BE2C (cell line): ENCODE measurements at places on chromosomes 1 and 21.

DNA sequence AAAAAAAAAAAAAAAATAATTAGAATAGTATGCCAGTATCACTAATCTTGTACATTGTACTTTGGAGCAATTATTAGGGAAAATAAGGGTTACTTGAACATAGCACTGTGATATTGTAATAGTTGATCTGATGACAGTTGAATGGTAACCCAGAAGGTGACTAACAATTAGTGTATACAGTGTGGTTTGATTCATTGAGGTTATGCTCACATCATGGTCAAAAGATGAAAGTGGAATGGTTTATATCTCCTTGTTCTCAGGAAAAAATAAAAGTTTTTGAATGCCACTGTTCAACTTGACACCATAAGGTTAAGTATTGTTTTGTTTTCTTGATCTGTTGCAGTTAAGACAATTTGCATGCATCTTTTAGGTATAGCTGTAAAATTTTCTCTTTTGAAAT lies 87.0 kb downstream of the GPR52 start:
- DNase-seq = no peak

- DNase-seq = no peak
Measured at GRCh38 chr21:35932232-35932911, 128.0 kb downstream of the SETD4 start.

DNA sequence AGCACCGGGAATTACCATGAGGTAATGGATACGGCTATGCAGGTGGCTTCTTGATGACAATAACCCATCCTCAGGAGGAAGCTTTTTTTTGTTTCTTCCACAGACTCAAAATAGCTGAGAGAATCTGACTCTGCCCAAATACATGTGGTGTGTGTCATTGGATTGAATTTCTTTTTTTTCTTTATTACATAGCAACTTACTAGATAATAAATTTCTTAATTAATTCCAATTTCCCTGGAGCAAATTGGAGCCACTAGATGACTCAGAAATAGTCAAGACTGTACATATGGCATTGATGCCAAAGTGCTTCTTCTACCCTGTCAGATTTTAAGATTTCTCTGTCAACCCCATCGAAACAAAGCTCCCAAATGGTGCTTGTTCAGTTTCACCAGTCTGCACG lies 42.7 kb downstream of the L1TD1 start:
- DNase-seq = no peak

DNA sequence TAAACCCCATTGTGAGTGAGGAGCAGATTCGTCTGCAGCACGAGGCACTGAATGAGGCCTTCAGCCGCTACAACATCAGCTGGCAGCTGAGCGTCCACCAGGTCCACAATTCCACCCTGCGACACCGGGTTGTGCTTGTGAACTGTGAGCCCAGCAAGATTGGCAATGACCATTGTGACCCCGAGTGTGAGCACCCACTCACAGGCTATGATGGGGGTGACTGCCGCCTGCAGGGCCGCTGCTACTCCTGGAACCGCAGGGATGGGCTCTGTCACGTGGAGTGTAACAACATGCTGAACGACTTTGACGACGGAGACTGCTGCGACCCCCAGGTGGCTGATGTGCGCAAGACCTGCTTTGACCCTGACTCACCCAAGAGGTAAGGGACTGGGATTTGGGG lies 132.2 kb downstream of the PAPPA2 start:
- no peak for DNase-seq

- no peak for DNase-seq
Measured at GRCh38 chr1:226798427-226799411, 59.6 kb upstream of the ITPKB start.

DNA sequence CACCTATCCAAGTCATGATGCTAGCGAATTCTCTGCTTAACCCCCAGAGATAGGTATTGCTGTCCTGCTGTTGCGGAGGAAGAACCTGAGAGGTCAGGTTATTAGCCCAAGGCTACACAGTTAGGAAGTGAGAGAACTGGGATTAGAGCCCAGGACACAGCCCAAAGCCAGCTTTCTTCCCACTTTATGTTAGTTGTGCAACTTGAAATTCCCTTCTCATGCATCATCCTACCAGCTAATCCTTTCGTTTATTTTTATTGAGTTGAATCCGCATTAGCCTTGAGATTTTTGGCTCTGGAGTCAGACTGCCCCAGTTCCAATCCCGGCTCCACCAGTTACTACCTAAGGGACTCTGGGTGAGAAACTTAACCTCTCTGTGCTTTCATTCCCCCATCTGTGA lies 65.4 kb downstream of the PLEKHA6 start:
- DNase-seq = no peak

GRCh38 chr1:85502625-85503083 lies 37.7 kb upstream of the DDAH1 start:
- DNase-seq = peak; percentile 56

DNA sequence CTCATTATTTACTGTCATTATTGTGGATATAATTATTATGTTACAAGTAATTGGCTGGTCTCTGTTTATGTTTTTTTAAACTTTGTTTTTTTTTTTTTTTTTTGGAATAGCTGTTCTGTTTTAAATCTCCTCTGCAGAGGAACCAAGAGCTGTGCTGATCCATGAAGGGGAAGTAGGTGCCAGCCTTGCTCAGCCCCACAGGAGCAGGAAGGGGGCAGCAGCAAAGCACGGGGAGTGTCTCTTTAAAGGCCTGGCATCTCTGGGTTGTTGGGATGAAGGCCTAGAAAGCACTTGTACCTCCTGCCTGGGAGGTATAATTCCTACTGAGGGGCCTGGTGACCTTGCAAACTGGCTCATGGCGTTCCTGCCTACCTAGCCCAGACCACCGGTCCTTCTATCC lies 2.5 kb upstream of the GRHL3 start:
- DNase-seq = no peak

- DNase-seq = no peak
Measured at GRCh38 chr21:33931799-33932390, 16.3 kb upstream of the ATP5PO start.

- DNase-seq = no peak
Measured at GRCh38 chr1:221720545-221720944, 21.3 kb downstream of the DUSP10 start.

GRCh38 chr1:237884237-237884636 lies 6.5 kb downstream of the ZP4 start:
- DNase-seq = no peak

GRCh38 chr1:91827459-91828321 lies 58.3 kb downstream of the TGFBR3 start:
- DNase-seq = peak; percentile 14

- DNase-seq = no peak
Measured at GRCh38 chr1:160260406-160261382, 1.7 kb downstream of the DCAF8 start.

- DNase-seq = no peak
Measured at GRCh38 chr1:230400007-230400344, 26.2 kb downstream of the PGBD5 start.

DNA sequence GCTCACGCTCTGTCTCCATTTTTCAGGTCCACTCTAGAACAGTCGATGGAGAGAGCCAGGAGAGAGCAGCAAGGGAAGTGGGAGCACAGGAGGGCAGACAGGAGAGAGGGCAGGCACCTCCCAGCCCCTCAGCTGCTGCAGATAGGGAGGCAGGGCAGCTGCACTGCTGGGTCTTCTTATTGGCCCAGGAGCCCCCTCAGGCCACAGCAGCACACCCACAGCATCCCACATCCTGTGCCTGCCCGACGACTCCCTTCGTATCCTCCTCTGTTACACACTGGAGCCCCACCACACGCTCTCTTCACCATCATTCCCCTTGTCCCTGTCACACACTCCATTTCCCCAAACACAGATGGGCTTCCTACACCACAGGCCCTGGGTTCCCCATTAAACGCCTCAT lies 13.7 kb upstream of the ARTN start:
- DNase-seq = no peak

DNA sequence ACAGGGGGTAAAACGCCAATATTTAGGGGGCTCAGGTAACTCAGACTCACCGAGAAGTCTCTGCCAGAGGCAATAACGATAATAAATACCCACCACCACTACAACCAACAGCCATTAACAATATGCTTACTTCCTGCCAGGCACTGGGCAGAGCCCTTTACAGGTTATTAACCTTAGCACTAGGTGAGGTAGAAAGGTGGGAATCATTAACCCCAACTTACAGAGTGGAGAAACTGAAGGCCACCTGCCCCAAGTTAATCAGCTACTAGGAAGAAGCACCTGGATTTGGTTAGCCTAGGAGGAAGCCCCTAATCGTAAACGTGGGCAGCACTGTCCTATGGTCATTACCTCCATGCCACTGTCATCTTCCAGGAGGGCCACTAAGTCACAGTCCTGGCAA lies 110.0 kb downstream of the UBR4 start:
- DNase-seq = no peak

DNA sequence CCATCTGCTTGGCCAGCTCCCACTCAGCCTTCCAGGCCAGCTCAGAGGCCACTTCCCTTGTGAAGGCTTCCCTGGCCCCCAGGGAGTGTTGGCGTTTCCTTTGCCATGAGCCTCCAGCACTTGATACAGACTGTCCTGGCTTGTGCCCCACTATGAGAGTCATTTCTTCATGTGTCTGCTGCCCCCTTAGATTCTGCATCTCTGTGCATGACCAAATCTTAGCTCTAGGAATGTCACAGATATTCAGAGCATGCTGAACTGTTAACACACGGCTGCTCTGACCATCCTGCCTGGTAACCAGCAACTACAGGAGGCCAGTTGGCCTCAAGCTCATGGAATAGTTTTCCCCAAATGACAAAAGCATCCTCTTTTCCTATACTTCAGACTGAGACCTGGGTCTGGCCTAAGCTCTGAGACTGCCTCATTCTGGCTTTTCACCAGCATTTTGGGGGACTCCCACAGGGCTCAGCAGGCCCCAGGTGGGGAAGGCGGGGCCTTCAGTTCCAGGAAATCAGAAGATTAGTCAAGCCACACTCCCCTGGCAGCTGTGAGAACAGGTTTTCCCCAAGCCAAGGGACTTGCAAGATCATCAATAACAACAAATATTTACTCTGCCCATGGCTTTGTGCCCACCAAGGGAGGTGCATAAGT lies 182.6 kb upstream of the EDN2 start:
- DNase-seq = no peak

GRCh38 chr1:19112891-19113696 lies 97.0 kb downstream of the UBR4 start:
- no peak for DNase-seq

- no peak for DNase-seq
Measured at GRCh38 chr1:93613898-93614297, 67.7 kb downstream of the BCAR3 start.
